ENCODE measurements at places on chromosomes 7 and 10.
A peak's percentile ranks its signal among the peaks of the same experiment; 100 is the strongest.

GRCh38 chr7:100885440-100886141 is 3.9 kb downstream of the UFSP1 start:
- peak; percentile 31 for DNase-seq

DNA sequence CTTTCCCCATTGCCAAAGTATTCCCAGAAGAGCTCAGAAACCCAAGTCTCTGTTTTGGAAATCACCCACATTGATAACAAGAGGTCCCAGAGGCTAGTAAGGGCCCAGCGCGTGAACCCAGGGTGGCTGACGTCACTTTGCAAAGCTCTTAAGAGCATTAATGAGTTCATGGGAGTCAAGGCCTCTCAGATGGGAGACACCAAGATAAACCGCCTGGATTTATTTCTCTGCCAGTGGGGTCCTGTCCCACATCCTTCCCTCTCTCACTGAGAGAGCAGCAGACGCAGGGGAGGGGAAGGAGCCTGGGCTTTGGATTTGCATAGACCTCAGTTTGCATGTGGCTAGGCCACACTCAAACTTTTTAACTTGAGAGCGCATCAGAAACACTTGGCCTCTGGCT is 184.8 kb upstream of the PDE1C start:
- DNase-seq: no peak

DNA sequence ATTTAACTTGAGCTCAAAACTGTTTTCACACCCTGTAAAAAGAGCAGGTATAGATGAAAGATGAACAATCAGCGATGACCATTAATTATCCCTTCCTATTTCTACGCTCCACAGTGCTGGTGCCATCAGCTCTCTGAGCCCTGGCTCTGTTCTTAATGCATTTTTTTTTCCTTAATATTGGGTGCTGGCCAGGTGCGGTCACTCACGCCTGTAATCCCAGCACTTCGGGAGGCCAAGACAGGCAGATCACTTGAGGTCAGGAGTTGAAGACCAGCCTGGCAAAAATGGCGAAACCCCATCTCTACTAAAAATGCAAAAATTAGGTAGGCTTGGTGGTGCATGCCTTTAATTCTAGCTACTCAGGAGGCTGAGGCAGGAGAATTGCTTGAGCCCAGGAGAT is 4.2 kb downstream of the STEAP4 start:
- DNase-seq: no peak

DNA sequence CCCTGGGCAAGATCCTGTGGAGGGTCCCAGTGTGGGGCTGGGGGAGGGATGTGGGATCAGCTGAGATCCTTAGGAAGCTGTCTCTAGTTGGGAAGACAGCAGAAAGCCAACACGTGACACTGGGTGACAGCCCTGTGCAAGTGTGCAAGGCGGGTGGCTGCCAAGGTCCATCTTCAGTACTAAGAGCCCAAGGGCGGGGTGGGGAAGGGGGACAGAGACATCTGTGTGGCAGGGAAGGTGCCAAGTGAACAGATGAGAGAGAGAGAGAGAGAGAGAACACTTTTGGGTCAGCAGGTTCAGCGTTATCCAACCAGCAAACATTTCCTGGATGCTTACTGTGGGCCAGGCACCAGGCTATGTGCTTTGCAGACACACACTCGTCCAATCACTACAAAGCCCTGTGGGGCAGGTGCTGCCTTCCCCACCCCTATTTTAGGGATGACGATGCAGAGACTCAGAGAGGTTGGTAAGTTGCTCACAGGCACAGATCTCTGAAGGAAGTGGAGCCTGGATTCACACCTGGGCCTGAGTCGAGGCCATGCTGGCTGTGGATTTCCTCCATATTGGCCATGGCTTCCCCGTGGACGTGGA is 135.7 kb downstream of the GRK5 start:
- DNase-seq: no peak

DNA sequence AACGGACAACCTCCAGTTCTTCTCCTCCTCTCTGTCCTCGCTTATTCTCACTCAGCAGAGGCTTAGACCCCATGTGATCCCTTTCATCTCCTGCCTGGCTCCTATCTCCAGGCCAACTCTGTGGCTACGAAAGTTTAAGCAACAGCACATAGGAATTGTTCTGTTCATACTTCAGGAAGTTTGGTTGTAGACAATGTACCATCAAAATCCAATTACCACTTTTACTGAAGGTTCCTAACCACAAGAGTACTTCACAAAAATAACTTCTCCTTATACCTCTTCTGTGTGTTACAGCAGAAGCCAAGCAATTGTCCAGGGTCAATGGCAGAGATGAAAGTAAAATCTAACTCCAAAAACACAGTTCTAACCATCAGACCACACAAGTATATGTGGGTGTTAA is 80.0 kb downstream of the SLC25A13 start:
- DNase-seq: no peak

DNA sequence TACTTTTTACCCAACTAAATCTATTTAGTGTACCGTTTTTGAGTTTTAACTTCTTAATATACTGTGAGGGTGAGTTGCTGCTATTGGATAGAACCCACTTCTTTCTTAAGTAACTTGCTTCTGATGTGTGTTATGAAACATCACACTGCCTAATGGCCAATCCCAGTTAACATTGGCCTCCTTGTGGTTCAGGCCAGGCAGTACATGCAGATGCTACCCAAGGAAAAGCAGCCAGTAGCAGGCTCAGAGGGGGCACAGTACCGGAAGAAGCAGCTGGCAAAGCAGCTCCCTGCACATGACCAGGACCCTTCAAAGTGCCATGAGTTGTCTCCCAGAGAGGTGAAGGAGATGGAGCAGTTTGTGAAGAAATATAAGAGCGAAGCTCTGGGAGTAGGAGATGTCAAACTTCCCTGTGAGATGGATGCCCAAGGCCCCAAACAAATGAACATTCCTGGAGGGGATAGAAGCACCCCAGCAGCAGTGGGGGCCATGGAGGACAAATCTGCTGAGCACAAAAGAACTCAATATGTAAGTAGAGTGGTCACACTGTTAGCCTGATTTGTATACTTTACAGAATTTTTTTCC is 39.7 kb downstream of the TES start:
- DNase-seq: peak; percentile 26

DNA sequence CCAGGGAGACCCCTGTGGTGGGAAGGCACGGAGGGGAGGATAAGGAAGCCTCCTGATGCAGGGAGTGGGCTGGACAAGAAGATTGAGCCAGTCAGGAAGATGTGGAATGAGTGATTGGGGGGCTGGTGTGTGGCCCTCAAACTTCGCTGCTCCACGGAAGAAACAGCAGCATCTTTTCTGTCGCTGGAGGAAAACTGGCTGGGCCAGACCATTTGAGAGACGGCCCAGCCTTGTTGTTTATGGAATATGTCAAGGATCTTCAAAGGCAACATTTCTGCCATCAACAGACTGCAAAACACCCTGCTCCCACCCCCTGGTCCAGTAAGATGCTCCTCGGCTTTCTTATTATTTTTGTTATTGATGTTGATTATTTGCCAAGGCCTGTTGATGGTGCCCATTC is 29.4 kb downstream of the PALD1 start:
- no peak for DNase-seq

DNA sequence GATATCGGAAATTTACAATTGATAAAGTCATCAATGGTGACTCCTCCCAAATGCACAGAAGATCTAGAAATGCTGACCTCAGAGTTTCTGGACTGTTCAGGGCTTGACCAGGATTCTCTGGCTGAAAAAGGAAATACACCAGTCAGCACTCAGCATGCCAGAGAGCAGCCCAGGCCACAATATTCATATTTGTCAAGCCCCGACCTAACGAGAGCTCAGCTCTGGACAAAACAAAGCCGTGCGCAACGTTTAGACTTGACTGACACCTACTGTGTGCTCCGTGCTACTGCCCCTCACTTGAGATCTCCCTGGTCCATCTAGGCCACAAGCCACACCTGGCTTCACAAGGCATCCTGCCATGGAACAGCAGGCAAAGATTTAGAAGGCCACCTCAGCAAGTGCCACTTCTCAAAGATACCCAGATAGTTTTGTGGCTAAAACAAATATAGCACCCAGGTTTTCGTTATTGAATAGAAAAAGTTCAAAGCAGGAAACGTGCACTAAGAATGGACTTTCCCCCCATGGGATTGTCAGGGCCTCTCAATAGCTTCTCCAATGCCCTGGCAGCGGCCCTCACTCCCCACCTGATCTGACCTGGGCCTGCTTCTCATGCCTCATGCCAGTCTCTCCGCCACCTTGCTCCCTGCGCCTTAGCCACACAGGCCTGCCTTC is 218.3 kb downstream of the FAM107B start:
- DNase-seq: peak; percentile 53

GRCh38 chr7:17593819-17594419 is 295.5 kb downstream of the AHR start:
- no peak for DNase-seq

- DNase-seq: no peak
Measured at GRCh38 chr10:128916383-128916782, 550.7 kb upstream of the MGMT start.

DNA sequence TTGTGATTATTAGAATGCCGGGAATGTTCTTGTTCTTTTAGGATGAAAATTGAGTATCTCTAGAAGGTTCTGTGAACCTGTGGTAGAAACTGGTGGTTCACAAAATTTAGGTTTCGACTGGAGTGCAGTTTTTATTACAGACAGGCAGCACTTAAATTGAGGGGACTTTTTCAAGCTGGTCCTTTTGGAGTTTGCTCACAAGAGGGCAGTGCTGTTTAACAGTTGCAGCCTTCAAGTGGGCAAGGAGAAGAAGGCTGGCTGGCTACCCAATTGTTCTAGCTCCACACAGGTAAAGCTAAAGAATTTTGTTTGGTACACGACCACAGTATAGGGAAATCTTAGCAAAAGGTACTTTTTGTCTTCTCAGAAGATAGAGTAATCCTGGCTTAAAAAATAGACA is 233.6 kb downstream of the SNX13 start:
- peak; percentile 52 for DNase-seq

- DNase-seq: peak; percentile 69
Measured at GRCh38 chr10:110460111-110460809, 37.4 kb upstream of the DUSP5 start.

DNA sequence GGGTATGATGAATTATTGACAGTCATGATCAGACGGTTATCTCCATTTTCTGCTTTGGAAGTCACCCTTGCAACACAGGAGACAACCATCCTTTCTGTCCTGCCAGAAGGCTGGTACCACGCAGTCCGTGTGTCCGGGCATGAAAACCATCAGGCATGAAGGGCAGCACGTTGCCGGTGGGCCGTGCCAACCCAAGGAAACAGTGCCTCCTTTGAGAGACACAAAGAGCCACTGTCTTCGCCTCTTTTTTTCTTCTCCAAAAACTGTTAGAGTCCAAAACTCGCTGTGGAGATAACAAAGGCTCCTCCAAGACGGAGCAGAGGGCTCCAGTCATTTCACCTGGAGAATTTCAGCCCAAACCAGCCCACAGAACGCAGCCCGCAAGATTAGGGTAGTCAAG is 60.4 kb upstream of the ARHGAP21 start:
- DNase-seq: no peak

DNA sequence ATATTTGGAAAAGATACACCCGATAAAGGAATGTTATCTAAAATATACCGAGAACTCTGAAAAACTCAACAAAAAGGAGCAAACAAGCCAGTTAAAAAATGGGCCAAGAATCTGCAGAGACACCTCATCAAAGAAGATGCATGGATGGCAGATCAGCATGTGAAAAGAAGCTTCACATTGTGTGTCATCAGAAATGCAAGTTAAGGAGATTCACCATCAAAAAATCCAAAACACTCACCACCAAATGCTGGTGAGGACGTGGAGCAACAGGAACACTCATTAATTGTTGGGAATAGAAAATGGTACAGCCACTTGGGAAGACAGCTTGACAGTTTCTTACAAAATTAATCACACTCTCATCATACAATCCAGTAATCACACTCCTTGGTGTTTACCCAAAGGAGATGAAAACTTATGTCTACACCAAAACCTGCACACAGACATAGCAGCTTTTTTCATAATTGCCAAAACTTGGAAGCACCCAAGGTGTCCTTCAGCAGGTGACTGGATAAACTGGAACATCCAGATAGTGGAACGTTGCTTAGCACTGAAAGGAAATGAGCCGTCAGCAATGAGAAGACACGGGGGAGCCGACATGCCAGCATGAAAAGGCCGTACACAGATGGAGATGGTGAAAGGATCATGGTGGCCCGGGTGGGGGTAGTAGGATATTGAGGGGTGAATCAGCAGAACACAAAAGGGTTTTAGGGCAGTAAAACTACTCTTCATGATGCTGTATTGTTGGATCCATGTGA is 27.9 kb upstream of the PWWP2B start:
- DNase-seq: no peak

DNA sequence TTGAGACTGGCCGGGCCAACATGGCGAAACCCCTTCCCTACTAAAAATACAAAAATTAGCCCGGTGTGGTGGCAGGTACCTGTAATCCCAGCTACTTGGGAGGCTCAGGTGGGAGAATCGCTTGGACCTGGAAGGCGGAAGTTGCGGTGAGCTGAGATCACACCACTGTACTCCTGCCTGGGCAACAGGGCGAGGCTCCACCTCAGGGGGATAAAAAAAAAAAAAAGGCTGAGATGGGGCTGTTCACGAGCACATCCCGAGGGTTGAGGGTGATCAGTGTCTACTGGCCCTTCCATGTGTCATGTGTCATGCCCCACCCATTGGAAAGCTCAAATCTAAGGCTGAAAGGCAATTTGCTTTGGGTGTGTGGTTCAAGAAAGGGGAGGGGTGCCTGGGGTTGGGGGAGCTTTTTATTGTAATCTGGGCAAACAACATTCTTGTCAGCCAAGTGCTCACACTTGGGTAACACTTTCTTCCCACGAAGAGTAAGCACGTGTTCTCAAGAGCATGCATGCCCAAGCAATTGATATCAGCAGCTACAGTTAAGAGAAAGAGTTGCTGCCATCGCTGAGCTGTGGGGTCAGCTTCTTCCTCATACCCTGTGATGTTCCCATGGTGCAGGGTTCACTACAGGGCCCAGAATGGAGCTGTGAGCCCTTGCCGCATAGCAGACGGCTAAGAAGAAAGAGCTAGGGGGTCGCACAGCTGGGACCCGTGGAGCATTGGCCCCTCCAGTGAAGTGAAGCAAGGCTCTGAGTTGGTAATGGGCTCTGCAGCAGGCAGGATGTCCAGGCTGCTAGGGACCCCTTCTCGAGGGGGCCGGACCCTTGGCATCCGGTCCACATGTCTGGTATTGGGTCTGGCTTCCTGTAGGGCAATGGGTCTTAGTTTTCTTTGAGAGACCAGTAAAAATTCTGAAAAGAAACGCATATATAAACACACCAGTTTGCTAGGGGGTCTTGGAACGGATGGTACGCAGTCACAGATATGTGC is 9.9 kb upstream of the ACSL5 start:
- DNase-seq: no peak

DNA sequence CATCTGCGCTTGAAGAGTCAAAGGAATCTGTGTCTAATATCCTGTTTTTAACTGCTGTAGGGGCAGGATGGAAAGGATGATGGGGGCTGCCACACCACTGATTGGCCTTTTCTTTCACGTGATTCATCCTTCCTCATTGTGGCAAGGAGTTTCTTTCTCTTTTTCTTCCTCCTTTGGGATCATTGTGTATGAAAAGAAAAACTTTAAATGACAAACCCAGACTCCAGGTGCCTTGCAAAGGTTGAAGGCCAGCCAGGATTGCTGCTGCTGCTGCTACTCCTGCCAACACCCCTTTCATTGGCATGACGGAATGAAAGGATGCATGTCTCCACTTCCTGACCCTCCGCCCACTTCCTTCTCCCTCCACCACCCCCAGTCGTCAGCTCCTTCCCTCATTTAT is 6.5 kb upstream of the OIT3 start:
- peak; percentile 39 for DNase-seq

Data from activated CD8-positive, alpha-beta T cell treated with anti-CD3 and anti-CD28 coated beads for 36 hours (primary cell).